ENCODE measurements at places on chromosomes 4 and X.

- no peak for DNase-seq
Measured at GRCh38 chrX:150352114-150352513, 11.0 kb upstream of the MAMLD1 start.

DNA sequence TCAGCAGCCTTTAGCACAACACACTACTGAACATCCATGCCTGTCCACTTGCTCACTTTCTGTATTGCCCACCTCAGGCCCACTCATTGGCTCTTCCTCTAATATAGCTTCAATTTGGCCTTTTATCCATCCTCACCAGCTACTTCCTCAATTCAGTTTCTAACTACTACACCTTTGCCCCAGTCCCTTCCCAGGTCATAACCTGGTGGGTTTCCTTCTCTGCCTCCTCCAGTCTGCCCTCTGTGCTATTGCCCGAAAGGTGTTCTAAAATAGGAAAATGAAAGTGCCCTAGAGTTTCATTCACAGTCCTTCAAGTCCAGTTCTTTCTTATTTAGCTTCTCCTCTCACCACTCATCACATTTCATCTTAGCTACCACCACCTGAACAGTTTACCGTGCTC is 23.1 kb downstream of the MOSPD2 start:
- DNase-seq = no peak

GRCh38 chr4:24464566-24464965 is 119.8 kb downstream of the DHX15 start:
- no peak for DNase-seq

- DNase-seq = no peak
Measured at GRCh38 chr4:103719105-103719829, 518 bp downstream of the TACR3 start.
